ENCODE measurements at places on chromosomes 2 and 18. TPM values are rescaled to one million over a fixed set of nuclear protein-coding genes. Genes with fewer than 3 reads are reported as not detected.

Gene DSC2
- total RNA-seq: 18.2 TPM

Gene TM4SF20
- total RNA-seq: 0.22 TPM

Gene GREB1
- total RNA-seq: 3.4 TPM

Gene IGFBP5
- 74.8 TPM for total RNA-seq

Gene PREPL
- 47.4 TPM for total RNA-seq

Gene IL1F10
- not detected for total RNA-seq

Gene MC4R
- not detected for total RNA-seq

Gene EML6
- 1.1 TPM for total RNA-seq

Gene LHCGR
- total RNA-seq: 2.3 TPM

Gene SLC40A1
- total RNA-seq: 54.6 TPM

Gene SMYD1
- total RNA-seq: not detected

Gene AGXT
- not detected for total RNA-seq

Gene GPC1
- 35.0 TPM for total RNA-seq
